ENCODE measurements at places on chromosomes 7 and 10.

GRCh38 chr7:70698219-70698832 lies 433.6 kb upstream of the GALNT17 start:
- DNase-seq = no peak

DNA sequence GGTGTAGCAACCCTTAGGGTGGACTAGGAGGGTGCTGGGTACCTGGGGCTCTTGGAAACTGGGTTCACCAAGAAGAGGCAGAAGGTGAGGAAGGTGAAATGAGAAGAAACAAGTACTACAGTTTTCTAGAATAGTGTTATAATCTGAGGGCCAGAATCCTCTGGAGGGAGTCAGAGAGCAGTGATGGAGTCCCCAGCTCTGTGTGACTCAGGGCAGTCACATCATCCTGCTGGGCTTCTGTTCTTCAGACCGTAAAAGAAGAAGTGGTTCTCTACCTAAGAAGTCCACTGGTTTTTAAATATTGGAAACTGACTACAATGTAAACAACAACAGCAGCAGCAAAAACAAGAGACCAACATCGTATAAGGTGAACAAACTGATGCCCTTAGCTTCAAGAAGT lies 197.3 kb downstream of the PRPF18 start:
- DNase-seq = no peak

DNA sequence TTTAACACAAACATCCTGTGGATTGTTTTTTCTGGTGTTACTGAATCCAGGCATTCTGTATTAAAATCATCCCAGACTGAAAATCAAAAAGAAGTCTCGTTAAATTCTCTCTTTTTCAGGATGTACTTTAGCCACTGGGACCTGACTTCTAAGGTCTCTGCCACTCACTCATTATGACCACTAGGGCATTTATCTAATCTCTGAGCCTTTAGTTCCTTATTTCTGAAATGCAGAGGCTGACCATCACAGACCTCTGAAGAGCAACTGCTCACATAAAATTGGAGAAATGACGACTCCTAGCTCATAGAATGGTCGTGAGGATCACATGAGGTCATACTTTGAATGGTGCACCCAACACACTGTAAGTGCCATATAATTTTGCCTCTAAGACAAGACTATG lies 63.2 kb downstream of the KCNMA1 start:
- no peak for DNase-seq

- no peak for DNase-seq
Observed at GRCh38 chr7:121398246-121398645, 2.1 kb upstream of the FAM3C start.

DNA sequence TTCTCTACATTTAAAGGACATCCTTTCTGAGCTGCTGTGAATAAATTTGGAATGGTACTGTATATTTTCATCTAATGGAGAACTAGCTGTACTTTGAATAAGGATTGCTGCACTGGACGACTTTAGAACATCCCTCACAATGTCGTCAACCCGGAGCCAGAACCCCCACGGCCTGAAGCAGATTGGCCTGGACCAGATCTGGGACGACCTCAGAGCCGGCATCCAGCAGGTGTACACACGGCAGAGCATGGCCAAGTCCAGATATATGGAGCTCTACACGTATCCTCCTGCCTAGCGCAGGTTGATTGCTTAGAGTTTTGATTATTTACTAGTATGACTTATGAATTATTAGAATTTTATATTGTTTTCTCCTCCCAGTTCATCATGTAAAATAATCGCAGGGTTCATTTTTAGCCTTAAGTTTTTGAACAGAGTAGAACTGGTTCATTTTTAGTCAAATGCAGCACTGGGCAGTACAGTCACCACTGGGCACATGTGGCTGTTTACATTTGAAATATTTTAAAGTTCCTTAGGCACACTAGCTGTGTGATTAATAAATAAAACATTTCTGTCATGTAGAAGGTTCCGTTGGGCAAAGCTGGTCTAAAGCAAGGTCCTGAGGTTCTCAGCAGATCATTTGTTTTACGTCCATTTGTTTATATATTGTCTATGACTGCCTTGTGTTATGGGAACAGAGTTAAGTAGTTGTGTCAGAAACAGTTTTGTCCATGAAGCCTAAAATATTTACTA lies 31.5 kb downstream of the CUL1 start:
- DNase-seq = no peak

GRCh38 chr7:31761646-31762045 lies 74.6 kb downstream of the PPP1R17 start:
- DNase-seq = no peak

DNA sequence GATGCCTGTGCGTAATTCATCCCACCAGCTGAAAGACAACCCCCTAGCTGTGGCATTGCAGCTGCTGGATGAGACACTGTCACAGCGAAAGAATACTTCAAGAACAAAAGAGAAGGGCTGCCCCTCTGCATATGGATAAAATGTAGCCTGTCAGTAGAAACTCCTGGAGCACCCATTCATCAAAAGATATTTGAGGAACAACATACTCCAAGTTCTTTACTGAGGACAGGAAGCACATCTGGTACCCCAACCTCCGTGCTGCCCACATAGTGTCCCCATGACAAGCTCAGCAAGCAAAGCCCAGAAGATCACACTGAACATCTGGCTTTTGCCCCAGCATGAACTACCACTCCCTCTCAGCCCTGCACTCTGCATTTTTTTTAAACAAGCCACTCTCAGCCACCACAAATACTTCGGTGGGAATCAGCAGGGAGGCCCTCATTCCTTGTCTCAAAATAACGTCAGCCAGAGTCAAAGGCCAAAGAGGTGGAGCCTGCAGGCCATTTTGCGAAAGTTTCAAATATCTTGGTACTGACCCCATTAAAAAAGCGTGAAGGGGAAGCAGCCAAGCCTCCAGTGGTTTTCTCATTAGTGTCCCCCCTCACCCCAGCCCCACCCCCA lies 1.7 kb downstream of the CREB3L2 start:
- DNase-seq = peak; percentile 30

- DNase-seq = no peak
Observed at GRCh38 chr10:133274751-133275683, 1.7 kb downstream of the ADAM8 start.

DNA sequence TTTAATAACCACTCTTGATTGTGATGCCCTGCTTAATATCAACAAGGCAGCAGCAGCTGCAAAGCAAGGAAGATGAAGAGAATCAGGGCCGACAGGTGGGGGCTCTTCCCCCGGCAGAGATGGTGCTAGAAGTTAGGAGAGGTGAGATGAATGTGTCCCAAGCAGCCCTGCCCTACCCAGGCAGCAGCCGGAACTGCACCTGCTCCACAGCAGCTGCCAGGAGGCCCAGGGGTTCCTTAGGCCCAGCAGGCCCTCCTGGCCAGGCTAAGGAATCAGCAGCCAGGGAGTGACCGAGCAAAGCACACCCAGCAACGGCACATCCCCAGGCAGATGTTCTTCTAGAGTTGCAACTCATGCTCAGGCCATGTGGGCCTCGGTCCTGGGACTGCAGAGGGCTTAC lies 17.9 kb downstream of the AFAP1L2 start:
- peak; percentile 33 for DNase-seq

DNA sequence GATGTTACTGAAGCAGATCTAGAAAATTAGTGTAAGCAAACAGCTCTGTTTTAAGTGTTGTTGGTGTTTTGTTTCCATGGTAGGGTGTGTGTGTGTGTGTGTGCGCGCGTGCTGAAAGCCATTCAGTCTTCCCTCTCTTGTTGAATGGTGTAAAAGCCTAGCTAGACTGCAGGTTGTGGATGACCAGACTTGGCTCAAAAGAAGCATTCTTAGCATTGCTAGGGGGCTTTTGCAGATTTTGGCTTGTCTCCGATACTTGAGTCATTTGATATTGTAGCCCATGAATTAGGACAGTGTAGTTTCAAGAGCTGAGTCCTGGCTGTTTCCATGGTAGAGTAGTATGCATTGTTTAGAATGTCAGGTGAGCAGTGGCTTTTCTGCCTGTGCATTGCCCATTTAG lies 99.1 kb downstream of the SND1 start:
- DNase-seq = no peak

GRCh38 chr7:7131273-7131672 lies 51.1 kb upstream of the C1GALT1 start:
- peak; percentile 26 for DNase-seq

DNA sequence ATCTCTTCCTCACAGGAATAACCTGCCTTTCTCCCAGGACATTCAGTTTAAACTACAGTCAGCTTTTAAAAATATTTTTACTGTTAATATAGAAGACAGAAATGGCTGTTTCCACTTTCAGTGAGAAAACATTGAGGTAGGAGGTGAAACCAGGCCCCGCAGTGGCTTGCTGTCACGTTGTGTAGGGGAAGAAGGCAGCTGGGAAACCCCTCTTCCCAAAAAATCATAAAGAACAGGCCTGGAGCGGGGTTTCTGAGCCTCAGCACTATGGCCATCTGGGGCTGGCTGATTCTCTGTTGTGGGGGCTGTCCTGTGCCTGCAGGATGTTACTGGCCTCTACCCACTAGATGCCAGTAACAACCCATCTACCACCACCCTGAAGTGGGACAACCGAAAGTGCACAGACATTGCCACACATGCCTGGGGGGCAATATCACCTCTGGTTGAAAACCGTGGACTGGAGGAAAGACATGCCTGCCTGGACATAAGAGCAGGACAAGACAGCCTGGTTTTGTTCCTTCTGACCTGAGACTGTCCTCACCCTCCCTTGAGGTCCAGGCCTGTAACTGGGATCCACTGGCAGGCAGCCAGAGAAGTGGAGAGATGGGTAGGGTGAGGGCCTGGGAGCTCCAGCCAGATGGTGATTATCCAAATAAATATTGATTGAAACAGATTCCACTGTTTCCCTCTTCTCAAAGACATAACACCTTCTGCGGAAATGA lies 43.9 kb downstream of the KCNH2 start:
- DNase-seq = no peak

GRCh38 chr10:34477249-34477648 lies 337.8 kb downstream of the PARD3 start:
- DNase-seq = no peak

DNA sequence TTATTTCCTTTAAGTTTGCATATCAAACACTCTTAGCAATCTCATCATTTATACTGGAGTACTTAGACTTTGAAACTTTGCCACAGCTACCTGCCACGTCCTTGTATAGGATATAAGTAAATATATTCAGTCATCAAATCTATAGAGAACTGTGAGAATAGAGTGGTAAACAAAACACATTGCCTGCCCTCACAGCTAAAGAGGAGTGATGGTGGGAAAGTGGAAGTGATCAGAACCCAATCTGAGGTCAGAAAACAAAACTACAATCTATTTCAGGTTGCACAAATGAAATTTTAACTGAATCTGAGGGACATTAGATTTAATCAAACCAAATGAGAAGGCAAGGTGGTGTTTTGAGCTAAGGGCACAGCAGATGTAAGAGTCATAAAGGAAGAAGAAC lies 74.8 kb downstream of the ZEB1 start:
- no peak for DNase-seq

DNA sequence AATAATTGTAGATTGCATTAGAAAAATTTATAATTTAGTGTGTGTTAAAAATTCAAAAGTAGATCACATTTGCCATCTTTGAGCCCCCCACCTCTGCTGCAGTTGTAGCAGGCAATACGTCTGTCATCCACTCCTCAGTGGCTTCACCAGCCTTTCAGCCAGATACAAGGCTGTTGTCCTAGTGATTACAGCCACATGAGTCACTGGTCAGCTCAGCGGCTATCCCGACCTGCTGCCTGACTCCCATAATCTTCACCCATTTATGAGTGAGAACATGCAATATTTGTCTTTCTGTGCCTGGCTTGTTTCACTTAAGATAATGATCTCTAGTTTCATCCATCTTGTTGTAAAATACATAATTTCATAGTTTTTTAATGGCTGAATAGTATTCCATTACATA lies 9.2 kb downstream of the OR2A5 start:
- DNase-seq = no peak

DNA sequence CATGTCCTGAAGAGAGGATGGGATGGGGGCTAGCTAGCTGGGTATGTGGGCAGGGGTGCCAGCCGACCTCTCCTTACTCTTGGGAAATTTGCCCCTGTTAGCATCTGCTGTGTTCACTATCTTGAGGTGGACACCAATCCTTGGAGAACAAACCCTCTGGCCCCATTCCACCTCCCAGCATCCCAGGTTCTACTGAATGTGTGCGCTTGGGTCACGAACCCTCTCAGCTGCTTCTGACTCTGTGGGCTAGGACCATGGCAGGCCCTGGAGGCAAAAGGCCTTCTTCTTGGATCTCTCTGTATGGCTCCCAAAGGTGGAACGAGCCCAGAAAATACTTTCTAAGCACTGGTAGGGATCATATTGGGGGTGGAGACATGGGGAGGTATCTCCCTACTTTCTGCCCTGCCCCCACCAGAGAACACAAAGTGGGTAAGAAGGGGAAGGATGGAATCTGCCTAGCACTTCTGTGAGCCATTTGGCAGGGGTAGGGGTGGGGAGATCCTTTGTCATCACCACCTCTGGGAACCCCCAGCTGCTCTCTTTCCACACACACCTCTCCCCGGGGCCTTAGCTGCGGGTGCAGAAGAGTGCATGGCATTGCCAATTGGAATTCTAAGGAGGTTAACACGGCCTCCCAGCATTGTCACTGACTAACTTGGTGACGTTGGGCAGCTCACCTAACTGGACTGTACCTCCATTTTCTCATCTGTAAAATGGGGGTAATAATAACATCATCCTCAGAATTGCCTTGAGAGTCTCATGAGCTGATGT lies 7.7 kb downstream of the UNC5B start:
- DNase-seq = no peak

GRCh38 chr10:71765906-71766716 lies 7.2 kb downstream of the VSIR start:
- no peak for DNase-seq

- no peak for DNase-seq
Observed at GRCh38 chr10:44460416-44460815, 75.5 kb upstream of the CXCL12 start.

DNA sequence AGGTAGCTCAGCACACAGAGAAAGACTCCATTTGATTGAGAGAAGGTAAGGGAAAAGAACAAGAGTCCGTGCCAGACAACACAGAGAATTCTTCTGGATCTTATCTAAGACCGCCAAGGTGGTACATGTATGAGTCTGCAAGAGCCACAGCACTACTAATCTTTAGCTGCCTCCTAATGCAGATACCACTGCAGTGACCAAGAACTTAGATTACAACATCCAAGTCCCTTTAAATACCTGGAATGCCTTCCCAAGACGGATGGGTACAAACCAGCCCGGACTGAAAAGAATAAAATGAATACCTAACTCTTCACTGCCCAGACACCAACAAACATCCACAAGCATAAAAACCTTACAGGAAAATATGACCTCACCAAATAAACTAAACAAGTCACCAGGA lies 33.3 kb downstream of the TFEC start:
- DNase-seq = no peak

DNA sequence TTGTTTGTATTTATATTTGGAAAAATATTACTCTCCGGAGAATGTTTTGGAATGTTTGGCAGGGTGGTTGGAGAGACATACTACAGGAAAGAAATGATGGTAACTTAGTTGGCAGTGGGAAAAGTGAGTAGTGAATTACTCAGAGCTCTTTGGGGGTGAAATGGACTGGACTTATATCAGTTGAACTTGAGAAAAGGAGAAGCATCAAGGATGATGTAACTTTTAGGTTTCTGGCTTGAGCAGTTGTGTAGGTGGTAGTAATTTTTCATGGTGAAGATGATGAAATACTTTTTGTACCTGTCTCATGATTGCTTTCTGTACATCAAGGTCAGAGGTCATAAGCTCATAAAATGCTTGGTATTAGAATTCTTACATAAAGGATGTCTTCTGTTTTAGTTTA lies 617.2 kb downstream of the AUTS2 start:
- no peak for DNase-seq
